ENCODE measurements at places on chromosomes 2 and 18.

GRCh38 chr2:131588152-131588873, 60.6 kb downstream of the CCDC74A start:
- DNase-seq, result no peak

DNA sequence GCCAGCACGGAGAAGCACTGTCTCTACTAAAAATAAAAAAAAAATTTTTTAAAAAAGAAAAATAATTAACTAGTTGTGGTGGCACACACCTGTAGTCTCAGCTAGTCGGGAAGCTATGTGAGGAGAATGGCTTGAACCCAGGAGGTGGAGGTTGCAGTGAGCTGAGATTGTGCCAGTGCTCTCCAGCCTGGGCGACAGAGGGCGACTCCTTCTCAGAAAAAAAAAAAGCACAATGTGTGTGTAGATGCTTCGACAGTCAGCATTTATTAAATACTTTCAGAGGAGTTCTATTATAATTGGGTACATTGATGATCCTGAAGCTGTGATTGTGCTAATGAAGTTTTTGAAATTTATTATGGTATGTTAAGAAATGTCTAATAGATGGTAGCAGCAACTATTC, 46.5 kb downstream of the XIRP2 start:
- no peak for DNase-seq

GRCh38 chr18:31976242-31976641, 33.3 kb upstream of the TRAPPC8 start:
- DNase-seq, result no peak

DNA sequence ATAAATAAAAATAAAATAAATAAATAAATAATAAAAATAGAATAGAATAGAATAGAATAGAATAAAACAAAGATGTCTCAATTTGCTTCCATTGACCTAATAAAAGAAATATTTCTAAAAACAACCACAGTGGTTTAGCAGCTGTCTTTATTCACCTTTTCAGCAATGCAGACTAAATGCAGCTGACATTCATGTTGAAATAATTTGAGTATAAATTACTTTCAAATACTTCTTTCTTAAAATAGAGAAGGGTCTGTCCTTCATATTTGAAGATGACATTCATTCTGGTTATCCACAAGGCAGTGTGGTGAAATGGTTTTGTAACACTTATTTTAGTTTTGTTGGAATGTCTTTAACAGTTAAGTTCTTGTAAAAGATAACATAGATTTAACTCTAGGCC, 469.4 kb downstream of the IRS1 start:
- DNase-seq, result no peak

DNA sequence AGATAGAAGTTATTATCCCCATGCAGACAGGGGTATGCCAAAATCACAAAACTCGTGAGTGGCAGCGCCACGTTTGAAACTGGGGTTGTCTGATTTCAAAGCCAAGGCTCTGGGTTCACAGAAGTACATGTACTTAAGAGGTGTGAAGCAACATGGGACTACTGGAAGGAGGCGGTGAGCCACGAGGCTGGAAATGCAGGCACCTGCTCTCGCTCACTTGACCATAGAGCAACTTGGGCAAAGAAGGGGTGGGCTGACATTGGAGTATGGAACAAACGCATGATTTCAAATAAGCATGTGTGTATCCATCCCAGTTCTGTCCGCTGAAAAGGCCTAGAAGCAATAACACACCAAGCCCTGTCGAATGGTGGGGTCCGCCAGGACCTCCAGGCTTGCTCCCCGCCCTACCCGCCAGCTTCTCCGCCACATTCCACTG, 593 bp upstream of the ACTR2 start:
- DNase-seq, result no peak

GRCh38 chr2:73870084-73870483, 22.7 kb upstream of the ACTG2 start:
- peak; percentile 61 for DNase-seq

DNA sequence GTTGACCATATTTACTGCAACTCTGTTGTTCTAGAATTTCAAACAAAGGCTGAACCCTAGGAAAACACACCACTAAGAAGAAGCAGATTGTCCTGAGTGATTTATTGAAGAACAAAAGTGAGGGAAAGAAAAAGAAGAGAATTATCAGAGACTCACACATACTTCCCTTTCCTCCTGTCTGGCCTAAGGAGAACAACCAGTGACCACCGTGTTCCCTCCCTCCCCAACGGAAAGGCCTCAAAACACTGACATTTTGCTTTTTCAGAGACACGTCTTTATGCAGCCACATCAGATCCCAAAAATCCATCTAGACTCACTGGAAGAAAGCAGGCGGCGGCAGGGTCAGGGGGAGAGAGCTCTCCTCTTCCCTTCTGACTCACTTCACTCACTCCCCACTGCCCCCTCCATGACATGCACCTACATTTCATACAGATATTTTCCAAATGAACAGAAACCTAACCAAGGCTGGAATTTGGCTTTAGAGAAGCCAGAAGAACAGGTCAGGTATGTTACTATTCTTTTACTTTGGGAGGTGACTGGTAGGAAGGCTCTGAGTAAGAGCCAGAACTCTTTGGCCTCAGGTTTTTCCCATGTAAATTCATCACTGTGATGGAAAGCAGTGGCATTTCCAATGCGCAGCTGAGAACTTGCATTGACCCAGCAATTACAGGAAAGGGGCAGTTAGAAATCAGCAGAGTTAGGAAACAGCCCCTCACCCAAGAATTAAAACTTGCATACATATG, 169.9 kb downstream of the BCL11A start:
- DNase-seq, result no peak

DNA sequence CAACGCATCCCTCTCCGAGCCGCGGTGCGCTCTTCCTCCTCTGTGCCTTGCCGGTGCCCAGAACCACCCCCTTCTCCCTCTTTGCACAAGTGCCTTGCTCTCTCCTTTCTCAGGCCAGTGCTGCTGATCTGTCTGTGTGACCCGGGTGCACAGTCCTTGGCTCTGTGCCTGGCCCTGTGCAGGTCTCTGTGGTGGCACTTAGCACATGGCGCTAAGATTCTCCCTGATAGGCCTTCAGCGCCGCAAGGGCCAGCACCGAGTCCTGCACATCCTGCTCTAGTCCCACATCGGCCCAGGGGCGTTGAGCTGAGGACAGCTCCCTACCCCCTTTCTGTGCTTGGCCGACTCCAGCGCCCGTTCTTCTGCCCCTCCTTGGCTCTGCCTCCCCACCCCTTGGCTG, 136.1 kb downstream of the NEDD4L start:
- no peak for DNase-seq

GRCh38 chr18:41936471-41937134, 18.4 kb upstream of the PIK3C3 start:
- no peak for DNase-seq

DNA sequence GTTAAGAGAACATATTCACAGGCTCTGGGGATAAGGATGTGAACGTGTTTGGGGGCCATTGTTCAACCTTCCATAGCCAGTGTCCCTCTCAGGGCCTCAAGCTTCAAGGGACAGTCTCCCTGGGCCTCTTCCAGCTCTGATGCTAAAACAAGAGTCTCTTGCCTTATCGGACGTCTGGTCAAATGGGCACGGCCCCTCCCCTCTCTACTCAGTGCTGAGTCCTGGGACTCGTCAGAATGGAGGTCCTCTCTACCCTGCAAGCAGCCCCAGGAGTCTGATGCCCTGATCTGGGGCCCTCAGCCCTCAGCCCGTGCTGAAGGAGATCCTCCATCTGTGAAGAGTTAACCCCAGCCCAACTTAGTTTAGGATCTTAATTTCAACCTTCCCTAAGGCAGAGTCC, 198.2 kb downstream of the ZFP36L2 start:
- no peak for DNase-seq

- DNase-seq, result no peak
Observed at GRCh38 chr2:10355471-10356438, 53.1 kb downstream of the HPCAL1 start.

DNA sequence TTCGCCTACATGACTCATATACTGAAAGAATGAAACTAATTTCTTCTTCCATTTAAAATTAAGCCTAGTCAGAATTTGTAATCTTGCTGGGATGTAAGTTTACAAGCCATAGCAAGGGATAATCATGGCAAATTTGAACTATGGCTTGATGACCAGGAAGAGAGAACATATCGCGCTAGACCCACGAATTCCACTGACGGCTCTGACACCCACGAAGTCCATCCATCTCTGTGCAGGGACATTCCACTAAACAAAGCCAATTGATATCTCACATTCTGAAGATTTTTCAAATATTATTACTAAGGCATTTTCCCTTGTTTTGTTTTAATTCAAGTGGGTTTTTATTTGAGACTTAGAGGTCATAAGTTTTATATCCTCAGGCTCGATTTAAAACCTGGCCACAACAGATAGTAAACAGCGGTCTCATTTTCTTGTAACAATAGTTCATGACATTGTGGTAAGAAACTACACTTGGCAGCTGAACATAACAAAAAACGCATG, 113.0 kb downstream of the QPCT start:
- DNase-seq, result no peak

DNA sequence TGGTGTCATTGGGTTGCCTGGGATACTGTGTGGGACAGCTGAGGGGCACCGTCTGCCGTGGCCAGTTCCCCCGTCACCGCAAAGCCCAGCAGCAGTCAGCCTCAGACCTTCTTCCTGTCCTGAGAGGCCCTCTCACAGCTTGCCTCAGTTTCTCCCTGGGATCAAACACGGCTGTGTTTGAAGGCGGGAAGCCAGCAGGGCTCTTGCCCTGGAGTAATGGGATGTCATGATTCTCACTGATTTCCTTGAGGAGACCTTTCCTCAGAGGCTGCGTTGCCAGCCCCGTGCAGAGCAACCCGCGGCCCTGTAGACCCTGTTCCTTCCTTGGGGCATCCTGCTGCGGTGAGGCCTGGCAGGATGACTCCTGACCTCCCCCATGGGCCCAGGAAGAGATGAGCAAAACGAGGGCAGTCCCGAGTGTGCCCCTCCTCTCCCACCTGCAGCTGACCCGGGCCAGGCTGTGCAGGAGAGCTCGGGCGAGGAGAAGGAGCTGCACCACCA, 13.9 kb upstream of the NFATC1 start:
- no peak for DNase-seq

DNA sequence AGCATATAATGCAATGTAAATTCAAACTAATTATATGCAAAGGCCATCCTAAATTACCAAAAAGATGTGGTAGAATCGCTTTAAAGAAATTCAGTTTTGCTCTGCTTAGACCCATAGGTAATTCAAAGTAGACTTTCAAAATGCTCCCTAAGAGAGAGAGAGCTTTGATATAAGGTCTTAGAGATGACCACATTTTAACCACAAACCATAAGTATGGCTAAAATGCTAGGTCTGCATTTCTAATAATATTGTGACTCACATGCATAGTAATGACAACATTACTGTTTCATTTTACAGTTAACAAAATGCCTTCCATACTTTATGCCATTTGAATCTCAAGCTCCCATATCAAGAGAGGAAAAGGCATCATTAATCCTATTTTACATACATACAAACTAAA, 144.5 kb downstream of the RAD51AP2 start:
- DNase-seq, result no peak

GRCh38 chr2:155298001-155298400, 599.5 kb downstream of the KCNJ3 start:
- no peak for DNase-seq

GRCh38 chr2:11871421-11871820, 125.0 kb downstream of the LPIN1 start:
- DNase-seq, result no peak

DNA sequence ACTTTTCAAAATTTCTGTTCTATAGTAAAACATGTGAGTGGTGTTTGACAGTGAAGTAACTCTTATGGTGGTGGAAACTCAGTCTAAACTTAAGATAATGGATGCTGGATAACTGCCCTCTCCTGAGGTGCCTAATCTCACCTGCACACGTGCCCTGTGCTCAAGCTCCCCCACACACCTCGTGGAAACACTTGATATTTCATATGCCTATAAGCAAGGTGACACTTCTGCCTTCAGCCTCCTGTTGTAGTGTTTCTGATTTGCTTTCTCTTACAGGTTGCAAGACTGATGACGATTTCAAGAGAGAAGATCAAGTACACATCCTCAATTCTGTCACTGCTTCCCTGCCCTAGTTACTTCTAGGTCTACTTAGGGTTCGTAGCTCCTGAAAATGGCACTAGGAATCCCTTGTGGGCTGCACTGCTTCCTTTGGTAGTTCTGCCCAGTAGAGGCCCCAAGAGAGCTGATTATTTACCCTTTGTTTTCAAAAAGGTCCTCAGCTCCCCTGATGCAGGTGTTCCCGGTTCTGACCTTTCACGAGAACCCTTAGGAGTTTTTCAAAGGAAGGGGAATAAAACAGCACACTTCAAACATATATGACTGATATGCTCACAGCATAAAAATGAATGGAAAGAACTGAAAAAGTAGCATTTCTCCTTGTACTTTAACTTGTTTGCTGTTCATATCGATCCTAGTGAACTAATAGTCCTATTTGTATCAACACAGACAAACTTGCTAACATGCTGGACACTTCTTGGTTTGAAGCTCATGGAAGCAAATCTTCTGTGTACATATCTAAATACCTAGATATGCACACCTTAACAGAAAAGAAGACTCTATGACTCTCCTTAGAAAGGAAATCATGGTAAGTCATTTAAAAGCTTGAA, 6.7 kb downstream of the CAVIN2 start:
- no peak for DNase-seq

DNA sequence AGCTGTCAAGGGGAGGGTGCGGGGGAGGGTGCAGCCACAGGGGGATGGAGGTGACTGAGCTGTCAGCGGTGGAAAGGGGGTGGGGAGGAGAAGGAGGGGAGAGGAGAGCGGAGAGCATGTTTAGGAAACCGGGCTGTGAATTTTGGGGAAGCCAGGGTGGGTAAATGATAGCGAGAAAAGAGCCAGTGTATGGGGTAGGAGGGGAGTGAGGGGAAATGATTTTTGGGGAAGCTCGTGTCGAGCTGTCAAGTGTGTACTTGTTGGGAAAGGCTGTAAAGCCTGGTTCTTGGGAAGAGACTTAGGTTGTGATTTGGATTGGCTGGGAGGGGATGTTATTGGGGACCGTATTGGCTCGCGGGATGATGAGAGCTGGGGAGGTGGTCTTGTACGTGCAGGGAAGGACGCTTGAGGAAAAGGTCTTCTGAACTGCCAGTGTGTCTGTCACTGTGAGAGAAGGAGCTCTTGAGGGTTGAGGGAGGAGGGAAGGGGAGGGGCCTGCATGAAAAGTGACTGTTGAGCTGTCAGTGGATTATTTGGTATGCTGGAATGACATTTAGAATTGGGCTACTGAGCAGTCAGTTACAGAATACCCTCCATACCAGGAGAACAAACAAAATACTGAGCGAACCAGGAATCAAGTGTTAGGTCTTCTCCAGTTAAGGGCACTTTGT, 1.0 kb downstream of the UBR3 start:
- no peak for DNase-seq

DNA sequence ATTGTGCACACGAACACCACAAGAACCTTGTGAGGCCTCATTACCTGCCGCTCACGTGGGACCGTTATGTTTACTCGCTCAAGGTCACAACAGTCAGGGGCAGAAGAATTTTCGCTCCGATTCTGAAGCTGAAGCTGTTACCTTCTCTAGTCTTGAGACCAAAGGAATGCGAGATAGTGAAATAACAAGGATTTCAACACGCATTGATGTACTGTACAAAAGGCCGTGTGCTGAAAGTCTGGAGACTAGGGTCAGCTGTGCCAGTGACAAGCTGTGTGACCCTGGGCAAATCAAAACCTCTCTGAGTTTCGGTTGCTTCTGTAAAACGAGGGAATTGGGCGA, 583 bp downstream of the NEMP2 start:
- no peak for DNase-seq

All from thoracic aorta (tissue), 2 donors.